ENCODE measurements at places on chromosomes 2 and 18.

DNA sequence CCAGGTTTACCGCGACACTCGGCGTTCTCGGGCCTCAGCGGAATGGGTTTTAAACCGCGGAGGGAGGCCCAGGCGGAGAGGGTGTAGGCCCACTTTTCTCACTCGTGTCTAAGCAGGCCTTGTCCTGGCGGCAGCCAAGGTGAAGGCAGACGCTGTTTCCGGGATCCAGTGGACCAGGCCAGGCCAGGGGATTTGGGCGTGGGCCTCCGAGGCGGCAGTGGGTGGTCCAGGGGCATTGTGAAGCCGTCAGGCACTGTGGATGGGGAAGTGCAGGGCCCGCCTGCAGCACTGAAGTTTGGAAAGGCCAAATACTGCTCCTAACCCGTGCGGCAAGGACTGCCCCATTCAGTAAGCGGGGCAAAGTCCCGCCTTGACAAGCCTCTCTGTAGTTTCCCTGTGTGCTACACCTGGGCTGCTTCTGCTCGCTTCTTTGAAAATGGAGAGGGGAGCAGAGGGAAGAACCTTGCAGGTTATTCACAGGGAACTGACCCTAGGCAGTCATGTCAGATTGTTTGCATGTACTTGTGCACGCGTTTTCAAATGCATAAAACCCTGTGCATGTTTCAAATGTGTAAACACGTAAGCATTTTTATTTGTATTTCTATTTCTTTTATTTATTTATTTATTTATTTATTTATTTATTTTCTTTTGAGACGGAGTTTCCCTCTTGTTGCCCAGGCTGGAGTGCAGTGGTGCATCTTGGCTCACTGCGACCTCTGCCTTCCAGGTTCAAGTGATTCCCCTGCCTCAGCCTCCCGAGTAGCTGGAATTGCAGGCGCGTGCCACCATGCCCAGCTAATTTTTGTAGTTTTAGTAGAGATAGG lies 7.5 kb upstream of the DLX2 start:
- no peak overlapping the region for H3K27ac ChIP-seq
- peaks cover 7% of the 10 kb centered on the region for H3K4me1 ChIP-seq
- DNase-seq: no peak
- H3K27me3 ChIP-seq: peaks cover 89% of the 10 kb centered on the region

DNA sequence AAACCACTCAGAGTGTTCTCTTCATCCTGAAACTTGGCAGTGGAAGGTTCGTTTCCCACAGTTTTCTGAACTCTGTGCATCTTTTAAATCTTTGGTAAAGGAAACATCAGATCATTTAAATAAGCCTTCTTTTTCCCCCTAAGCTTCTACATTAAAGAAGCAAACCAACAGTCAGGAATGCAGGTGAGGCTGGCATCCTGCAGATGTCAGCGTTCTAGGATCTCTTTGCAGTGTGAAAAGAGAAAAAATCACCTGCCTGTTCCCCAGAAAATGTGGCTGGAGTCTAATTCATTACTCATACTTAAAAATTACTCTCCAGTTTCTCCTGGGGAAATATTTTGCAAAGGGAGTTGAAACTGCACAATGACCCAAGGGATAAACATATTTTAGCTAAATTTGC lies 64.5 kb upstream of the ZCCHC2 start:
- H3K27me3 ChIP-seq: no peaks in the 10 kb centered on the region
- DNase-seq: no peak
- no peak overlapping the region for H3K4me3 ChIP-seq
- no peaks in the 10 kb centered on the region for H3K36me3 ChIP-seq
- peaks cover 26% of the 10 kb centered on the region for H3K4me1 ChIP-seq

DNA sequence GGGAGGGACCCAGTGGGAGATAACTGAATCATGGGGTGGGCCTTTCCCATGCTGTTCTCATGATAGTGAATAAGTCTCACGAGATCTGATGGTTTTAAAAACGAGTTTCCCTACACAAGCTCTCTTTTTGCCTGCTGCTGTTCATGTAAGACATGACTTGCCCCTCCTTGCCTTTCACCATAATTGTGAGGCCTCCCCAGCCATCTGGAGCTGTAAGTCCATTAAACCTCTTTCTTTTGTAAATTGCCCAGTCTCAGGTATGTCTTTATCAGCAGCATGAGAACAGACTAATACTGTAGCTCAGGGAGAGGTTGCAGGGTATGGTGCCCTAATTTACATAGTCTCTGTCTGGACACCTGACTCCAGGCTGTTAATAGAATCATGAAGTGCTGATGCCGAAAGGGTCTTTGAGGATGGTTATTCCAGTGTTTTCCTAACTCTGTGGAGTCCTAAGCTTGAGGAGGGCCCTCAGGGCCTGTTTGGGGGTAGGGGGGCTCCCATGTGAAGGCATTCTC lies 343.2 kb downstream of the ALK start:
- no peaks in the 10 kb centered on the region for H3K36me3 ChIP-seq
- DNase-seq: no peak
- H3K4me1 ChIP-seq: no peaks in the 10 kb centered on the region

DNA sequence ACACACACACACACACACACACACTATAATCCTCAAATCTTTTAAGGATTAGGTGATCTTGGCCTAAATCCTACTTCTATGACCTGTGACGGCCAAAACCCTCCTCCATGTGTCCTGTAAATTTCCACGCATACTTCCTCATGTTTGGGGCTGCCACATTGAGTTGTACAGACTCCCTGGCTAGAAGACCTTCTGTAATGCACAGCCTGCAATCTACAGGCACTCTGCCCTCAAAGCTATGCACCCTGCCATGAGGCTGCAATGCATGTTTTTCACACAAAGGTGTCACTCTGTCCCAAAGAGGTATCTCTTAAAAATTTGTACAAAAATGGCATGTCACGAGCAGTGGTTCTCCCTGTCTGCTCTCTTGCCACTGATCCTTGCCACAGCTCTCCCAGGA lies 26.4 kb upstream of the B4GALT6 start:
- H3K36me3 ChIP-seq: no peaks in the 10 kb centered on the region
- H3K27me3 ChIP-seq: no peaks in the 10 kb centered on the region
- H3K4me1 ChIP-seq: no peaks in the 10 kb centered on the region
- H3K27ac ChIP-seq: no peak overlapping the region
- H3K4me3 ChIP-seq: no peak overlapping the region
- no peak for DNase-seq

DNA sequence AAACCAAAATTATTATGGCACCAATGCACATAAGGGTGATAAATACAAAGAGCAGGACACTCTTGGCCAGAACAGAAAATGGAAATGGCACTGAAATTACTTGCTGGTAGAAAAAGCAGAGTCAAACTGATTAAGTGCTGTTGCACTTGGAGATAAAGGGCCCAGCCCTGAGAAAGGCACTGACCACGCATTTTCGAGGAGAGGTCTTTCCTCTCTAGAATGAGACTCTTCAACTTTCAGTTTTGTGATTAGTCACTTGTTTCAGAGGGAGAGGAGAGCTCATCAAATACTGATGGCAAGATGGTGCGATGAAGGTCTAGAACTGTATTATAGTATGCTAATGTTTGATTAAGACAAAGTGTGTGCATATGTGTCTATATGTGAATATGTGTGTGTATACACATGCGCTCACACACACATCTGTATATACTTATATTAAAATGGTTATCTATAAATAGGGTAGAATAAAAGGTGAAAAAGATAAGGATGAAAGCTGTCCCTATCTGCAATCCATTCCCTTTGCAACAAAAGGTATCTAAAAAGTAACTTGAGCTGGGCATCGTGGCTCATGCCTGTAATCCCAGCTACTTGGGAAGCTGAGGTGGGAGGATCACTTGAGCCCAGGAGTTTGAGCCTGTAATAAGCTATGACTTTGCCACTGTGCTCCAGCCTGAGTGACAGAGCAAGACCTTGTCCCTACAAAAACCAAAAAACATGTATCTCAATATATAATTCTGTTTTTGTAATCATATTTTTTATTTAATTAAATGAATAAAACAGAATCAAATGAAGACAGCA lies 48.8 kb upstream of the ZDBF2 start:
- no peaks in the 10 kb centered on the region for H3K36me3 ChIP-seq
- no peak overlapping the region for H3K27ac ChIP-seq
- H3K4me1 ChIP-seq: no peaks in the 10 kb centered on the region
- H3K4me3 ChIP-seq: no peak overlapping the region
- H3K27me3 ChIP-seq: peaks cover 7% of the 10 kb centered on the region

DNA sequence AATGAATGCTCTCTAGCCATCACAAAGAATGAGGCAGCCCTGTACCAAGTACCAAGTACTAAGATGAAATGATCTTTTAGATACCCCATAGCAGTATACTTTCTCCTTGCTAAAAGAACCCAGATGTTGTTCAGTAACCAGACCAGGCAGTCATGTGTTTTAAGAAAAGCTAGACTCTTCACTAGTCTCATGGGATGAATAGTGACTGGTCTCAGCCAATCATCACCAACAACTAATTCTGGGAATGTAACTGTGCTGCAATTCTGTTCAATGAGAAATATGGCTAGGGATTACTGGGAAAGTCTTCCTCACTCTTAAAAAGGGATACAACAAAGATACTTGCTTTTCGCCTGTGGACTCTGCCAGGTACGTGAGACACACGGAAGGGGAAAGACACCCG lies 29.5 kb downstream of the MBOAT2 start:
- peaks cover 10% of the 10 kb centered on the region for H3K4me1 ChIP-seq
- no peaks in the 10 kb centered on the region for H3K27me3 ChIP-seq
- DNase-seq: no peak
- no peak overlapping the region for H3K4me3 ChIP-seq

DNA sequence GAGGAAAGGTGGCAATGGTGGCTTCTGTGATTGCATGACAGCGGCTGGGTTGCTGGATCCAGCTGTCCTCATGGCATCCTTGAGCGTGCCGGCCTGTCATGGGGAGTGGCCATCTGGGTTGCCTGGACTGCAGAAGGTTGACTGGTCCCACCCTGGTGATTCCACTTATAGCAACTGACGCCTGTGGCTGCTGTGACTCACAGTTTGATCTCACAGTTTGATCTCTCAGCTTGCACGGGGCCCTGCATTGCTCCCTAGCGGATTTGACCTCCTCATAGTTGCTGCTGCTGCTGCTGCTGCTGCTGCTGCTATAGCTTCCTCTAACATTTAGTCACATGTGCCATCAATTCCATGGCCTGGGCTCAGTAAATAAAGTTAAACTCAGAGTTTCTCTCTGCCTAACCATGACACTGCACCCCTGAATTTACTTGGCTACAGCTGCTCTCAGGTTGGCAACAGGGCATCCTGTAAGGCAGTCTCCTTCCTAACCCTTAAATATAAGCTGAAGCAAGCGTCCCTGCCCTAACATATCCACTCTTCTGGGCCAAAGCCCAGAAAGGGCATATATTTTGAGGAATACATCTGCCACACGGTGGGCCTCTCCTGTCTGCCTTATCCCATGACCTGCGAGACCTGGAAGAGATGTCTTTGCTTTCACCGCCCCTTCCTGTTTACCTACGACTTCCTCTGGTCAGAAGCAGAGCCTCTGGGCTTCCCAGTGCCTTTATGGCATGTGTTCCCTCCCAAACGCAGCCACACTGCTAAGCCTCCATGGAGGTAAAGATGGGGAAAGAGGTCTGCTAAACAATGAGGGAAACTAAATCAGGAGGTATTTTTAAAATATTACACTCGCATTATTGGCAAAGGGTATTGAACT lies 37.8 kb upstream of the CCDC150 start:
- H3K27me3 ChIP-seq: no peaks in the 10 kb centered on the region
- H3K36me3 ChIP-seq: no peaks in the 10 kb centered on the region
- H3K27ac ChIP-seq: no peak overlapping the region
- no peak overlapping the region for H3K4me3 ChIP-seq
- no peak for DNase-seq
- H3K4me1 ChIP-seq: no peaks in the 10 kb centered on the region

DNA sequence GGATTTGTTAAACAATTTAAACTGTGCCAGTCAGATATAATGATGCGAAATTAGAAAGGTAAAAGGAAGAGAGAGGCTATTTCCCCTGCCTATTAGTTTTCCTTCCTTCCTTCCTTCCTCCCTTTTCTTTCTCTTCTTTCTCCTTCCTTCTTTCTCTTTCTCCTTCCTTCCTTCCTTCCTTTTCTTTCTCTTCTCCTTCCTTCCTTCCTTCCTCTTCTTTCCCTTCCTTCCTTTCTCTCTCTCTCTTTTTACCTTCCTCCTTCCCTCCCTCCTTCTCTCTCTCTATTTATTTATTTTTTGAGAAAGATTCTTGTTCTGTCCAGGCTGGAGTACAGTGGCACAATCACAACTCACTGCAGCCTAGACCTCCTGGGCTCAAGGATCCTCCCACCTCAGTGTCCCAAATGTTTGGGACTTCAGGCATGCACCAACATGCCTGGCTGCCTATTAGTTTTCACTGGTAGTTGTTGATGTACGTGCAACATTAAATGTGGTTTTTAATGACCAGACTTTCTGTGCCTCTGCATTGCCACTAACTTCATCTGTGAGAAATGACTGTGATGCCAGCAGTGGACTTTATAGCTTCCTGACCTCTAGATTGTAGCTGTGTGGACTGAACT lies 48.7 kb upstream of the NFE2L2 start:
- no peak overlapping the region for H3K4me3 ChIP-seq
- DNase-seq: no peak
- no peaks in the 10 kb centered on the region for H3K27me3 ChIP-seq
- no peaks in the 10 kb centered on the region for H3K36me3 ChIP-seq
- no peak overlapping the region for H3K27ac ChIP-seq

DNA sequence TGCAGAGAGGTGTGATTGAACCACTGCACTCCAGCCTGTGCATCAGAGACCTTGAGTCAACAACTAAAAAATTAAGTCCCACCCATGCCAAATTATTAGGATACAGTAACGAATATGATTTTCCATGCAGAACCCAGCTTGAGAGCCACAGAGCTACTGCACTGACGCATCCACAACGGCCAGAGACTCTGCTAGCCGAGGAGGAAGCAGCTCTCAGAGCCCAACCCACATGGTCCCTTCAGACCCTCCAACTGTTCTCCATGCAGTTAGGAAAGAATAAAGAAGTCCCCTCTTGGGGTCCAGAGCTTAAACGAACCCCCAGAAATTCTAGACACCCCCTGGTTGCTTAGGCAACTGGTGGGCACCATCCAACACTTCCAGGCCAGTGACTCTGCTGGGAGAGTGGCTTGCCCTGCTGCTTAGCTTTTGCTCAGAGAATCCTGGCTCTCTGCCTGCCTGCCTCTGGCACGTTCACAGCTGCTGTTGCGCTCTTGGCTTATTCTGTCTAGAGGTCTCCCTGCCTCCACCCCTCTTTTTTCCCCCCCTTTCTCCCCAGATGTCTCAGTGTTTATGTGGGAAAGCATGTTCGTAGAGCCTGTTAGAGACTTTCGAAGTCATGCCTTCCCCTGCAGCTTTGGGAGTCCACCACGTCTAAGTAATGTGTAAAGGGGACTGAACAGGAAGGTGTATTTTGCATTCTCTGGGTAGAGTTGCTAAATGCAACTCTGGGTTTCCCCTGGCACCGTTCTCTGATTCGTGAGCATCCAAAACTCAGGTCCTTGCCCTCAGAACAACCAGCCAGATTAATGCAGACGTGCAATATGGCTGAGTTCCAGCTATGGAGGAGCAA lies 26.0 kb upstream of the SP3 start:
- H3K36me3 ChIP-seq: no peaks in the 10 kb centered on the region
- H3K4me1 ChIP-seq: peaks cover 20% of the 10 kb centered on the region
- H3K27ac ChIP-seq: no peak overlapping the region
- H3K4me3 ChIP-seq: no peak overlapping the region
- no peaks in the 10 kb centered on the region for H3K27me3 ChIP-seq
- no peak for DNase-seq

GRCh38 chr18:38459131-38459994 lies 893.8 kb upstream of the CELF4 start:
- peak; percentile 25 for DNase-seq
- no peaks in the 10 kb centered on the region for H3K4me1 ChIP-seq
- H3K27ac ChIP-seq: no peak overlapping the region
- H3K36me3 ChIP-seq: no peaks in the 10 kb centered on the region
